ENCODE measurements at places on chromosomes 6 and 20.

DNA sequence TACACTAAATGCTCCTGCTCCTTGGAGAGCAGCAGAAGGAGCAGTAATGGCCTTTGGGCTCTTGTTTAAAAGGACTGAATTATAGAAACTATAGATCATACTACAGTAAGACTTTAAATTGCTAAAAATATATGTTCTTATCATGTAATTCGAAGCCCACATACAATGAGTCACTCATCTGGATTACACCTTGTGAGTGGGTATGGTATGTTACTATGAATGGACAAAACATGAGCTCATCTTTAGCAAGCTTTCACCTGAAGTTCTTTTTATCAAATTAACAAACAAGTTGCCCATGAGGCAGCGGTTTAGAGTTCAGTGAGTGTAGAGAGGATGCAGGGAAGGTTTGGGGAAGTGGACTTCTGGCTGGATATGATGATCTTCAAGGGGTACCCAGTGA is 114.4 kb upstream of the CCN2 start:
- DNase-seq = no peak

DNA sequence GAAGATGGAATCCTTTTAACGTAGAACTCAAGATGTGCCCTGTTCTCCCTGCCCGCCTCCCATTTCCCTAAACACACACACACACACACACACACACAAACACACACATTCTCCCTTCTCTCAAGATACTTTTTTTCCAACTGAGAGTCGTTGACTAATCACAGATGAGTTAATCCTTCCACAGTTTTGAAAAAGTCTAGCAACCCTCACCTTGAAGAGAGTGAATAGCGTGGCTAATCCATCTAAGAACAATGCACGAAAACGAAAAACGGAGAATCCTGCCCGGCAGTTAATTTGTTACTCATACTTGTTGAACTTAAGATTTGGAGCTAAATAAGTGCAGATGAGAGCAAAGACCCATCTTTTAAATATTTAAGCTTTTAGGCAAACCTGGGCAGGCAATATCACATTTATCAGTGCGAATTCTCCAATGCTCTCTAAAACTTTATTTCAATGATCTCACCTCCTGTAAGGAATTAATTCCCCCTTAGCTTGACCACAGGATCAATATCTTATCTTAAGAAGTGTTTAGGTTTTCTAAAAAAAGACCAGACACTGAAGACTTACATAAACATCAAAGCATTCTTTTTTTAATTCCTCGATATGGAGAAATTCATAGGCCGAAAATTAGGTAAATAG is 1.1 kb downstream of the AGPAT4 start:
- DNase-seq = no peak

GRCh38 chr20:44773070-44773829 is 27.6 kb downstream of the KCNK15 start:
- no peak for DNase-seq

GRCh38 chr20:32357375-32357868 is 709 bp upstream of the ASXL1 start:
- no peak for DNase-seq

DNA sequence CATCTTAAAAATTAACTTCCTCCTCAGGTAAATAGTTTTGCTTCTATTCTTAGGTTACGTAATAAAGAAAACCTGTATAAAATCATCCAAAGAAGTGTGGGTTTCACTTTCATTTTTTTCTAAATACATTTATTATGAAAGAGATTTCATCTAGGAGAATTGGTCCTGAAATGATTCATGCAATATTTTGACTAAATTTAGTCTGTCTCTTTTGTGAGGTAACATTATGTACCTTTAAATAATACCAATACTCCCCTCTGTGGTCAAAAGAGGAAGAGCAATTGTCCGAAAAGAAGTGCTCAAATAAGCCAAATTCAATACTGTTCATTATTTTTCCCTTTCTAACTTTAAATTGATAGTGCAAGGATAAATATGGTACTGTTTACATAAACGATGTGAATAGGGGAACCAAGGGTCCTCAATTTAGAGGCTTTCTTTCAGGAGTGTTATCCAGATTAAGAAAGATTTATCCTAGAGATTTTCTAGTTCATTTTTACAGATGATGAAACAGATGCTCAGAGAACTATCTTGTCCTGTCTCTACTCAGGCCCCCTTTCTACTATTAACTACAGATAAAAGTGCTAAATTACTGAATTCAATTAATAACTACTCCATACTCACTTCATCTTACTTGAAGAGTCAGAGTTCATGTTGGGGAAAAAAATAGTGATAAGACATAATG is 26.2 kb downstream of the CYP39A1 start:
- no peak for DNase-seq

DNA sequence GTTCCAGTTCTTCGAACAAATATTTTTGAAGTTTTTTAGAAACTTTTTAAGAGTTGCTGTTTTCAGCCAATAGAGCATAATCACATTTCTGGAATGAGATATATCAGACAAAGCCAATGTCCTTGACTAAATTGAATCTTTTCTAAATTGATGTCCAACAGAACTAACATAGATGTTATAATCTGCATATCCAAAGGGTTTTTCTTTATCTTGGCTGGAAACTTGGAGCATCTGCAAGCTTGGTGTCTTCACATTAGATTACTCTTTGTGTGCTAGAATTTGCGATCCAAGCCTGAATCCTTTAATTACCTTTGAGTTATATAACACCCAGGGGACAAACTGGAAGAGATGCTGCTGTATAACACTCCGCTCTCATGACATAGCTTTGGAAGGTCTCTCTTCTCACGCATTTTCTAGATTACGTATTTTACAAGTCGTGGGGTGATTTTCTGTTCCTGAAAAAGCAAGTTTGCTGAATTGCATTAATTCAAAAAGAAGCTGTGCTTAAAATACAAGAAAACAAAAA is 64.4 kb upstream of the FUCA2 start:
- no peak for DNase-seq

DNA sequence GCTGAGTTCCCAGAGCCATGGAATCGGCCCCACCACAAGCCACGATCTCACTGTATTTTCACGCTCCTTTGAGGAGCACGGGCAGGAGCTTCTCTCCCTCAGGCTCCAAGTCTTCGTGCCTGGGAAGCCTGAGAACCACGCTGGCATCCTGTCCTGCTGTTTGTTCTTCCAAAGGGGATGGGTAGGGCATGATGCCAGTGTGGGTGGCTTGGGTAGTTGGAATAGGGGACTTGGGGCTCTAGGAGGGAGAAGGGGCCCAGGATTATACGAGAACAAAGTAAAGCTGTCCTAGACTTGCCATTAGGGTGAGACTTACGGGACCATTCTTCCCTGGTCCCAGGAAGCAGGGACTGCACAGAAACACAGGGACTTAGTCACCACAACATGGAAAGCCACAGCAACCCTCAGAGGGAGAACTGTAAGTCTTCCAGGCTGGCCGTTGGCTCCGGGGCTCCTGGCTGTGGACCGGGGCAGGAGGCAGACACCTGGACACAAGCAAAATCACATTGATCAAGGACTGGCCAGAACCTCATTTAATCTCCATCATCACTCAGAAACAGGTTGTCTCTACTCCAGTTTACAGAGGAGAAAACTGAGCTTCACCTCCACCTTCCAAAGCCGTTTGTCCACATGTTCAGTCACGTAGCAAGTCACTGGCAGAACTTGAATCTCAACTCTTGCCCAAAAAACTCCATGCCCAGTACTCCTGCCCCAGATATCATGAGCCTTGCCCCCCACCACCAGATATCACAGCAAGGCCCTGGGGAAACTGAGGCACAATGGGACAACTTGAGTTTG is 1.3 kb downstream of the CCN5 start:
- DNase-seq = no peak

Data from activated T-helper 1 cell treated with anti-CD3 and anti-CD28 coated beads, Interleukin-2, amount 50 U/mL, for 16 hours (primary cell).